Lower leg skin (tissue), 4 donors: ENCODE measurements at places on chromosomes 7 and 10. TPM values are rescaled to one million over a fixed set of nuclear protein-coding genes. Genes with fewer than 3 reads are reported as not detected.

- no peak for DNase-seq
Measured at GRCh38 chr10:48582970-48583369, 21.9 kb downstream of the ARHGAP22 start.

GRCh38 chr10:46267132-46267985 lies 19.4 kb upstream of the ANTXRL start:
- DNase-seq, result peak; percentile 52

DNA sequence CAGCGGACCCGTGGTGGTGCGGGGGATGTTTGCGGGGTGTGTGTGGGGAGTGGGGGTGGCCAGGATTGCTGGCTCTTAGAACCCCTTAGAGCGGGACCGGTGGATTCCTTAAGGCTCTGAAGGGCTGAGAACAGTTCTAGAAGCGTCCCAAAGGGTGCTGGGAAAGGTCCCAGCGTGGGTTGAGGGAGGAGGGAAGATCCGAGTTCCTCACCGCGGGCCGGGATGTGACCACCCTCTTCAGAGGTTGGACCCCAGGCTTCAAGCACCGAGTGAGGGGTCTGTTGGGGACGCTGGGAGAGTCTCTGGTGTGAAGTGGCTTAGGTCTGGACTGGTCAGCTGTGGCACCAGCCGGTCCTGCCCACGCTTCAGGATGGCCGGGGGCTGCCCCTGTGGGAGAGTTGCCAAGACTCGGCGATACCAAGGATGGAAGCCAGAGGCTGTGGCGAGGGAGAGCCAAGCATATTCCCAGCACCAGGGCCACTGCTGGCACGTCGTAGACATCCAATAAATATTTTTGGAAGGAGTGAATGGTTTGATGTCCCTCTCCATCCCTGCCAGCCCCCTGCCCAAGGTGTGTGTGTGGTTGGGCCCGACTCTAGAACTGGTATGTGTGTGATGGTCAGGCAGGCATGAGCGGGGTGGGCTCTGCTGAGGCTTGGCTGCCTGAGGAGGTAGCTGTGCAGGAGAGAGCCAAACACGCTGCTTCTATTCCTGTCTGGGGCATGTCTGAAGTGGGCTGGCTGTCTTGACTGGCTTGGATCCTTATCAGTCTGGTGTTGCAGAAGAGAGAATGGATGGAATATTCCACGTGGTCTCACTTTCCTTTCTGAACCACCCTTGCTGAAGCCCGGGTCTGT lies 19.2 kb downstream of the ZNF775 start:
- DNase-seq, result no peak

PRKG1 gene
- total RNA-seq, result 4.3 TPM

DNA sequence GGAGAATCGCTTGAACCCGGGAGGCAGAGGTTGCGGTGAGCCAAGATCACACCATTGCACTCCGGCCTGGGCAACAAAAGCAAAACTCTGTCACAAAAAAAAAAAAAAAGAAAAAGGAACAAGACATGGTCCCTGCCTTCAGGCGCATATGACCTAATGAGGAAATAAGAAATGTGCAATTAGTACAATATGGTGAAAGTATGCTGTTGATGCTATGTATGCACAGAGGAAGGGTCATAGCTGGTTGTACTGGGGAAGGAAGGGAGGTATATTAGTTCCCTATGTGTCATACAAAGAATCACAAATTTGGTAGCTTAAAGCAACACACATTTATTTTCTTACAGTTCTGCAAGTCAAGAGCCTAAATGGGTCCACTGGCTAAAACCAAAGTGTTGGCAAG lies 97.8 kb upstream of the MPP7 start:
- no peak for DNase-seq

GRCh38 chr10:63166742-63167258 lies 33.7 kb downstream of the NRBF2 start:
- no peak for DNase-seq

- no peak for DNase-seq
Measured at GRCh38 chr10:10156917-10157600, 860.6 kb upstream of the CELF2 start.

KIFBP gene
- total RNA-seq, result 22.2 TPM

DNA sequence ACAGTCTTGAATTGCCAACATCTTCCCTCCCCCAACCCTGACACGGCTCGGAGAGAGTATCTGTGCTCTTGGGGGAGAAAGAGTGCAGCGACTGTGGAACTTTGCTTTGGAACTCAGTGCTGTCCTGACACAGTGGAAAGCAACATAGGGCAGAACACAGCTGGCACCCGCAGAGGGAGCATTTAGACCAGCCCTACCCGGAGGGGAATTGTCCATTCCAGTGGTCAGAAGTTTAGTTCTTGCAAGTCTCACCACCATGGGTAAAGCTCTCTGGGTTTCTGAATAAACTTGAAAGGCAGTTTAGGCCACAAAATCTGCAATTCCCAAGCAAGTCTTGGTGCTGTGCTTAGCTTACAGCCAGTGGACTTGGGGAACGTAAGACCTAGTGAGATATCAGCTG lies 34.9 kb downstream of the TFEC start:
- no peak for DNase-seq

DNA sequence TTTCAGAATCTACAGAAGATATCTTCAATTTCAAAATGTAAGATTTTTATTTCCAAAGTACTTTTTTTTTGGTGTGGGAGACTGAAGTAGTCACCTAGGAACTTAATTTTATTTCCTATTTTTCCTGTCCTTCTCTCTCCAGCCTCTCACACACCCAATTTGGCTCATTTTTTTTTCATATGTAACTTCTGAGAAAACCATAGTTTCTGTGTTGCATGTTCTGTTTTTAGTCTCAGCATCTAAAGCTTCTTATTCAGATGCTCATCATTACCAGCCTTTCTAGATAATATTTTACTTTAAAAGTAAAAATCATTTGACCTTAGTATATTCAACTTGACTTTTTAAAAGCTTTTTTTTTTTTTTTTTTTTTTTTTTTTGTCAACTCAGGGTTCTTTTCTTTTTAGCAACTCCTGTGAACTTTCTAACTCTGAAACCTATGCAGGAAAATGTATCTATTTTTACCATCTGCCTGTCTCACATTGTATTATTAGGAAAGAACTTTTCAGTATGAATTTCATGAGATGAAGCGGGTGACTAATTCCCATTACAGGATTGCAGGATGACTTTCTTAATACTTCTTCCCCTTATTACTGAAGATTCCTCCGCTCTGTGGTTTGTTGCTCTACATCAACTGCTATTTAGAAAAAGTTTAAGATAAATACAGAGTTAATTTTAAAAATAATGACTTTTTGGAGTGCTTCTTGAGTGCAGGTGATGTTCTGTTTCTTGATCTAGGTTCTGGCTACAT lies 73.6 kb upstream of the LSM8 start:
- DNase-seq, result no peak

TDRD1 gene
- total RNA-seq, result 0.34 TPM

GRCh38 chr7:135666846-135667245 lies 4.5 kb downstream of the STMP1 start:
- no peak for DNase-seq

- no peak for DNase-seq
Measured at GRCh38 chr10:133100706-133101415, 13.1 kb downstream of the ADGRA1 start.

- DNase-seq, result no peak
Measured at GRCh38 chr10:26499426-26499825, 61.3 kb downstream of the APBB1IP start.

GRCh38 chr7:140389445-140389844 lies 8.9 kb downstream of the SLC37A3 start:
- no peak for DNase-seq

KCNMA1 gene
- 9.9 TPM for total RNA-seq

- DNase-seq, result no peak
Measured at GRCh38 chr7:148503900-148504487, 86.6 kb upstream of the C7orf33 start.

- peak; percentile 86 for DNase-seq
Measured at GRCh38 chr10:34814223-34814912, 728 bp downstream of the PARD3 start.

DNA sequence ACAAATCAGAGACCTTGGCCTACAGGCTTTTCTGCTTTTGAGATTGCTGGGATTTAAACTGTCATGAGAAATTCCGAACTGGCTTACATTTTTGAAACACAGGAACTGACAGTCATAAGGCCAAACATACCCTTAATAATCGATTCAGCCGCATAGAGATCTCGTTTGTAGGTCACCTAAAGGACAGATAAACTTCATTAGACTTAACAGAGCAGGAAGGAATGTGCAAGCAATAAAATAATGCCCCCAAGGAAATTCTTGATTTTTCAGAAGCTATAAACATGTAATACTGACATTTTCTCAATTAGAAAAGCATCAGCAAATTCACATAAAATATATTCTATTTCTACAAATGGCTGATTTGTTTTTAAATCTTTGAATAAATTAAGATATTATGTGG lies 120.0 kb downstream of the CRPPA start:
- no peak for DNase-seq

DNA sequence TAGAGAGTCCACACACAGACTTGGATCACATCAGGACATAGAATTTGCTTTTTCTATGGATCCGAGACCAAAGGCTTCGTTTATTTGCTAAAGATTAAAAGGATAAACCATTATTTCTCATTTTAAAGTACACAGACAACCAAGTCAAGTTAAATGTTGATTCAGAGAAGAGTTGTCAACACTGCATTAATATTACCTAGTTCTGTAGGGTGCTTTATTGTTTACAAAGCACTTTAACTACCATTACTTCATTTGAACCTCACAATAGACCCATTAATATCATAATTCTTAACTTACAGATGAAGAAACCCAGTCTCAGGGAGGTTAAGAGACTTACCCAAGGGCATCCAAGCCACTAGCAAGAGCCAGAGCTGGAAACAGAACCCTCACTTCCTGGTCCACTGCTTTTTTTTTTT lies 43.2 kb upstream of the GSAP start:
- DNase-seq, result no peak

ZCCHC24 gene
- total RNA-seq, result 9.9 TPM

GRCh38 chr10:30538086-30538485 lies 91.5 kb downstream of the LYZL2 start:
- no peak for DNase-seq

FAM180A gene
- total RNA-seq, result 5.1 TPM

GRCh38 chr10:119404719-119405519 lies 137.6 kb downstream of the RGS10 start:
- no peak for DNase-seq

GRCh38 chr7:81383846-81384245 lies 386.0 kb downstream of the HGF start:
- no peak for DNase-seq

TACC2 gene
- 400 TPM for total RNA-seq

CHCHD3 gene
- 39.0 TPM for total RNA-seq

GRCh38 chr10:8026349-8027259 lies 27.9 kb upstream of the GATA3 start:
- DNase-seq, result no peak

DNA sequence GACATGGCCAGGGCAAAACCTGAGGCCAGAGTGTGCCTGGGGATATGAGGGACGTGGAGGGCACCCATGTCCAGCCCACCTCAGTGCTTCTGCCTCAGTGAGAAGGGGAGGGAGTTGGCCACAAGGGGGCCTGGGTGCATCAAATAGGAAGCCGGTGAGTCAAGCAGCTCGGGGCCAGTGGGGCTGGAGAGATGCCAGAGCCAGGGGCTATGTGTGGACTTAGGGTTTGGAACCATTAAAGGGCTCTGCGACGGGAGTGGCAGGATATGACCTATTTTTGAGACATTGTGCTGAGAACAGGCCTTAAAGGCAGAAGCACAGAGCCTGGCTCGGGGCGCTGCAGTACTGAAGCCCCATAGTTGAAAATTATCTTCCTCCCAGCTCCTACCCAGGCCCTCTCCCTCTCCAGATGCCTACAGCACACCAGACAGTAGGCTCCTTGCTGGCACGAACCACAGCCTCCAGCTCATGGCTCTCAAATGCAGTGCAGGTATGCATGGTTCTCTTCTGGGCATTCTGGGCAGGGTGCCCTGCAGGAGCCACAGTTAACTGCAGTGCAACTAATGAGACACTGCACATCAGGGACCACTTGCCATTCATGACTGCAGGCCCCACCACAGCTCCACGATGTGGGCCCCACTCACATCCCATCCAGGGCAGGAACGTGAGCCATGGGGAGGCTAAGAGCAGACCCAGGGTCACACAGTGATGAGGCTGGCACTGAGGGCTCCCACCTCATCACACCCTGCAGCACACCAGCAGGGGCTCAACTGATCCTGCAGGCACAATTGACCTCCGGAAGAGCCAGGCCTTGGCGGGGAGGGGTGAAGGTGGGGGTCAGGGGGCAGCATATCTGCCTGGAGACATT lies 7.2 kb upstream of the PGAM2 start:
- DNase-seq, result no peak

GRCh38 chr10:25682203-25682851 lies 251.7 kb upstream of the MYO3A start:
- DNase-seq, result no peak

GRCh38 chr7:157471259-157472125 lies 134.7 kb downstream of the DNAJB6 start:
- no peak for DNase-seq

DNA sequence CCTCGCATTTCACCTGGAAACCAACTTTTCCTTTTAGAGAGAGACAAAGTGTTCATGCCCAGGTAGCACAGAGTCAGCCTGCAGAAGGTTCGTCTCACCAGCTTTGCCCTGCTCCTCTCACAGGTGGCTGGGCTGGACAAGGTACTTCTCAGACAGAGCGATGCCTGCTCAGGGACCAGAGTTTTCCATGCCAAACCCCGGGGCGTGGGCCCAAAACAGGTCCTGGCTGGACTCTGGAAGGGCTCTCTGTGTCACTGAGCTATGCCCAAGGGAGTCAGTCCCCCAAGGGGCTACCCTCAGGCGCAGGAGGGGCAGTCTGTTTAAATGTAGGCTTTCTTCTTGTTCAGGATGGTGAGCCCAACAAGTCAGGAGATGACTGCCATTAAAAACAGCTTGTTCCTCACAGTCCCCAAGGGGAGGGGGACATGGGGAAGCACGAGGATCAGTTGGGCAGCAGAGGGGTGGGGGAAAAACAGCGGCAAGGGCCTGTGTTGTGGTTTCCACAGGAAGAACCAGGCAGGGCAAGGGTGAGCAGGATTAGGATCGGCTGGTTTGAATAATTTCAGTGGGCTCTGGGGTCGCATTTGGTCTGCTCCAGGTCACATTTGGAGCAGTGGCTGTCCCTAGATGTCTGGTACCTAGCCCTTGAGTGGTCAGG lies 55.5 kb upstream of the FIGNL1 start:
- no peak for DNase-seq

PGAM2 gene
- 7.9 TPM for total RNA-seq

GRM8 gene
- not detected for total RNA-seq

GRCh38 chr10:91076991-91077548 lies 143.4 kb upstream of the PCGF5 start:
- DNase-seq, result no peak

DNA sequence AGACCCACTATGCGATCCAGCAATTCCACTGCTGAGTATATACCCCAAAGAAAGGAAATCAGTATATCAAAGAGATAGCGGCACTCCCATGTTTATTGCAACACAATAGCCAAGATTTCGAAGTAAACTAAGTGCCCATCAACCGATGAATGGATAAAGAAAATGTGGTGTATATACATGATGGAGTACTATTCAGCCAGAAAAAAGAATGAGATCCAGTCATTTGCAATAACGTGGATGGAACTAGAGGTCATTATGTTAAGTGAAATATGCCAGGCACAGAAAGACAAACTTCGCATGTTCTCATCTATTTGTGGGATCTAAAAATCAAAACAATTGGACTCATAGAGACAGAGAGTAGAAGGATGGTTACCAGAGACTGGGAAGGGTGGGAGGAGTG lies 7.1 kb upstream of the NMT2 start:
- DNase-seq, result no peak
